ENCODE measurements at places on chromosomes 6 and 20. TPM values are rescaled to one million over a fixed set of nuclear protein-coding genes. Genes with fewer than 3 reads are reported as not detected.

CAGE1 gene
- 0.16 TPM for total RNA-seq

GCNT2 gene
- 6.9 TPM for total RNA-seq

TTK gene
- 40.9 TPM for total RNA-seq

RAET1L gene
- not detected for total RNA-seq

CST5 gene
- not detected for total RNA-seq

CCR6 gene
- 4.4 TPM for total RNA-seq

PHACTR1 gene
- 0.61 TPM for total RNA-seq

NOTCH4 gene
- total RNA-seq: 0.55 TPM

MMP24 gene
- total RNA-seq: not detected

EIF2S2 gene
- 94.7 TPM for total RNA-seq

TMEM74B gene
- 1.1 TPM for total RNA-seq

RIPOR2 gene
- 154 TPM for total RNA-seq

USP49 gene
- 6.2 TPM for total RNA-seq

IPCEF1 gene
- 24.4 TPM for total RNA-seq

DNA sequence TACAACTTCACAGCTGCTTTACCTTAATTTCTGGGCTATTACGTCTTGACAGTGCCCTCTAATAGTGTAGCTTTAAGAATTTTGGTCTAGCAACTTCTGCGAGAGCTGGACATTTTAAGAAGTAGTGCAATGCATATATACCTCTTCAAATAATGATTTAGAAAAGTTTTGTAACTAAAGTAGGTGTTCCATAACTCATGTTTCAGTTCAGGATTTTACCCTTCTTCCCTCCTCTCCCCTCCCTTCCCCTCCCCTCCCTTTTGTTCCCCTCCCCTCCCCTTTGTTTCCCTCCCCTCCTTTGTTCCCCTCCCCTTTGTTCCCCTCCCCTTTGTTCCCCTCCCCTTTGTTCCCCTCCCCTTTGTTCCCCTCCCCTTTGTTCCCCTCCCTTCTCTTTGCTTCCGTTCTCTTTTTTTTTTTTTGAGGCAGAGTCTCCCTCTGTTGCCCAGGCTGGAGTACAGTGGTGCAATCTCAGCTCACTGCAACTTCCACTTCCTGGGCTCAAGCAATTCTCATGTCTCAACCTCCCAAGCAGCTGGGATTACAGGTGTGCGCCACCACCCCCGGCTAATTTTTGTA lies 28.8 kb upstream of the TRAM2 start:
- H3K36me3 ChIP-seq: no peaks in the 10 kb centered on the region
- no peak overlapping the region for H3K4me3 ChIP-seq
- peaks cover 18% of the 10 kb centered on the region for H3K27me3 ChIP-seq

GRCh38 chr6:76881414-76881813 lies 581.9 kb downstream of the HTR1B start:
- DNase-seq: no peak
- H3K27ac ChIP-seq: no peak overlapping the region
- no peak overlapping the region for H3K4me3 ChIP-seq
- no peaks in the 10 kb centered on the region for H3K4me1 ChIP-seq

- no peak overlapping the region for H3K4me3 ChIP-seq
- DNase-seq: no peak
- no peak overlapping the region for H3K27ac ChIP-seq
- no peaks in the 10 kb centered on the region for H3K4me1 ChIP-seq
- no peaks in the 10 kb centered on the region for H3K27me3 ChIP-seq
- no peaks in the 10 kb centered on the region for H3K36me3 ChIP-seq
These were observed 73.2 kb upstream of the HCRTR2 start for GRCh38 chr6:55101157-55101556.

DNA sequence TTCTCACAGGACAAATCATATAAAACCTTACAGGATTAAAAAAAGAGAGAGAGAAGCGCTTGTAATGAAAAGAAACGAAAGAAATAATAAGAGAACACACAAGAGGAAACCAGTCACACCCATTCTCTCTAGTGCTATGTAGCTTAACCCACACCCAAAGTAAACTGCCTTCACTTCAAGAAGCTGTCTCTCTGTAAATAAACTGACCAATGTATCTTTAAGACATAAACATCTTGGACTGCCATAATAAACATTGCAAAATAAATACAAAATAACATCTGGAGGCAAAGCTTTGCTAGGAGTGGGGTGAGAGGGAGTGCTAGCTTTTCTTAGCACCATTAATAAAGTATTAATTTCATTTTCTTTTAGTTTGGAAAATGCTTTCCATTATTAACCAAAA lies 61.6 kb upstream of the RNF146 start:
- no peak overlapping the region for H3K4me3 ChIP-seq
- H3K27me3 ChIP-seq: peaks cover 17% of the 10 kb centered on the region
- H3K36me3 ChIP-seq: no peaks in the 10 kb centered on the region
- no peaks in the 10 kb centered on the region for H3K4me1 ChIP-seq
- no peak for DNase-seq

GRCh38 chr6:134183844-134184243 lies 131.4 kb upstream of the SLC2A12 start:
- H3K27me3 ChIP-seq: no peaks in the 10 kb centered on the region
- no peak overlapping the region for H3K27ac ChIP-seq
- H3K4me3 ChIP-seq: no peak overlapping the region
- no peak for DNase-seq
- peaks cover 23% of the 10 kb centered on the region for H3K4me1 ChIP-seq

DNA sequence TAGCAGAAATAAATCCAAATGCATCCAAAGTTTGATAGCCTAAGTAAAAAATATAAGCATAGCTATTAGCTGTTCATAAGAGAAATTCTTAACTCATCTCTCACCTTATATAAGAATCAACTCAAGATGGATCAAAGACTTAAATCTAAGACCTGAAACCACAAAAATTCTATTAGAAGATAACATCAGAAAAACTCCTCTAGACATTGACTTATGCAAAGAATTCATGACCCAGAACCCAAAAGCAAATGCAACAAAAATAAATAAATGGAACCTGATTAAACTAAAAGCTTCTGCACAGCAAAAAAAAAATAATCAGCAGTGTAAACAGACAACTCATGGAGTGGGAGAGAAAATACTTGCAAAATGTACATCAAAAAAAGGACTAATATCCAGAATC lies 184.3 kb downstream of the TFAP2A start:
- no peak for DNase-seq
- no peak overlapping the region for H3K4me3 ChIP-seq
- H3K4me1 ChIP-seq: no peaks in the 10 kb centered on the region

DNA sequence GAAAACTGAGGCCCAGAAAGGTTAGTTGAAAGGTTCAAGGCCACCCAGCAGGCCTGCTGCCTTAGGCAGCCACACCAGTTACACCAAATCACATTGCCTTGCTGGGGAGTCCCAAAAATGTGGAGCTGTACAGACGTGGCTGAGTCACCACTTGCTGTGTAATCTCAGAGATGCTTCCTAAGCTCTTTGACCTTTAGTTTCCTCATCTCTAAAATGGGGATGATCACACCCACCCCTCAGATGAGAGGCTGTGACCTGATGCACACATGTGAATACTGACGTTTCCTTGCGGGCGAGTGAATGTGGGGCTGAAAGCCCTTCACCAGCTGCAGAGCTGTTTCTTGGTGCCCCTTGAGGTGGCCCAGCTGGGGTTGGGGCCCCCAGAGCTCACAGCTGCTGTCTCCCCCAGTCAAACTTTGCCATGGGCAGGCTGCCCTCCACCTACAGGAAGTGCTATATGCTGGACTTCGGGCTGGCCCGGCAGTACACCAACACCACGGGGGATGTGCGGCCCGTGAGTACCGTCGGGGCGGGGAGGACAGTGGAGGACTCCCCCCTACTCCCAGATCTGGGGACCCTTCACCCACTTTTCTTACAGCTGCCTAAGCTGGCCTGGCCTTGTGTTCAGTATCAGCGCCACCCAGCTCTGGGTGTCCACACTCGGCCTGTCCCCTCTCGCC lies 11.0 kb downstream of the TTBK1 start:
- H3K27me3 ChIP-seq: peaks cover 28% of the 10 kb centered on the region
- DNase-seq: no peak
- H3K36me3 ChIP-seq: no peaks in the 10 kb centered on the region
- H3K4me3 ChIP-seq: no peak overlapping the region
- H3K27ac ChIP-seq: no peak overlapping the region
- H3K4me1 ChIP-seq: peaks cover 13% of the 10 kb centered on the region

DNA sequence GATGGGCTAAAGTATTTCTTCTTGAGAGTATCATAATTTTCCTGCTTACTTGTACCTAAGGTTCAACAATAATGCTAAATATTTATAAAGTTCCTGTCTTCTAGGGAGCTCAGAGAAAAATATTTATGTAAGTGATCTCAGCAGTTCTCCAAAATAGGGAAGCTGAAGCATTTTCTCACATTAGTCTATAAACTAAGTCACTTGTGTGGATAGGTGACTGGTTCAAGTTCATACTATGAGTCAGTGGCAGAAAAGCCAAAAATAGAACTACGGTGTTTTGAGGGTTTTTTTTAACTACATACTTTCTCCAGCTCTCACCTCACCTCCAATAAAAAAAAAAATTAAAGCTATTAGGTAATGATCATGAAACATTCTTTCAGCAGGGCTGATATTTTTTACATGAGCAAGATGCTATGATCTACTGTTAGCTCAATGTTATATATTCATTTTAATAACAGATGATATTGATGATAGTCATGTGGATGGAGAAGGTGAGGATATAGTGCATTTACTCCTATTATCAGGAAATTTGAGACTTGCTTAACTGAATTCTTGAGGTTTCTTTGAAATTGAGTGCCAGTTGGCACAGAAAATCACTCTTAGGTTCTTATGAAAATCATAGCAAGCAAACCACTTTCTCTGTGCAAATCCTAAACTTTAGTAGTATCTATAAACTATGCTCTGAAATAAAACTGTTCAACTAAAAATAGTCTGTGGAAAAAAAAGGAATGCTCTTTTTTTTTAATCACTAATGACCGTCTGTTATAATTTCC lies 4.1 kb upstream of the MOXD1 start:
- peaks cover 27% of the 10 kb centered on the region for H3K27me3 ChIP-seq
- peaks cover 7% of the 10 kb centered on the region for H3K4me1 ChIP-seq

GRCh38 chr20:36384022-36384619 lies 78.0 kb downstream of the DLGAP4 start:
- peak; percentile 71 for DNase-seq
- no peaks in the 10 kb centered on the region for H3K36me3 ChIP-seq
- no peak overlapping the region for H3K27ac ChIP-seq
- no peaks in the 10 kb centered on the region for H3K4me1 ChIP-seq
- no peak overlapping the region for H3K4me3 ChIP-seq

DNA sequence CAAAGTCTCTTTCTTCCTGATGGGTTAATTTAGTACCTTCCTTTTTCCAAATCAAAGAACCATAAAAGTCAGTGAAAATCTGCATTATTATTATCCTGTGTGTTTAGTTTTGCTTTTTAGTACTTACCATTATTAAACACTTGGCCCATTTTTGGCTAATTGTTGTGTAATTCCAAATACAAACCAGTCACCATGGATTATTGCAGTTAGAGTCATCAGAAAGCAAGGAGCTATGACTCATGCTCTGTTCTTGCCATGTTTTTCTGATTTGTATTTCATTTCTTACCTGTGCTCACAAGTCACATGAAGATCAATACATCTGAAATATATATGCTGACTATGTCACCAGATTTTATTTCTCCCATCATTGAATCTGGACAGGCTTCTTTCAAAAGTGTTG lies 31.3 kb downstream of the SLC22A3 start:
- H3K4me1 ChIP-seq: no peaks in the 10 kb centered on the region
- no peak for DNase-seq
- H3K27ac ChIP-seq: no peak overlapping the region
- no peaks in the 10 kb centered on the region for H3K36me3 ChIP-seq
- H3K27me3 ChIP-seq: peaks cover 9% of the 10 kb centered on the region

DNA sequence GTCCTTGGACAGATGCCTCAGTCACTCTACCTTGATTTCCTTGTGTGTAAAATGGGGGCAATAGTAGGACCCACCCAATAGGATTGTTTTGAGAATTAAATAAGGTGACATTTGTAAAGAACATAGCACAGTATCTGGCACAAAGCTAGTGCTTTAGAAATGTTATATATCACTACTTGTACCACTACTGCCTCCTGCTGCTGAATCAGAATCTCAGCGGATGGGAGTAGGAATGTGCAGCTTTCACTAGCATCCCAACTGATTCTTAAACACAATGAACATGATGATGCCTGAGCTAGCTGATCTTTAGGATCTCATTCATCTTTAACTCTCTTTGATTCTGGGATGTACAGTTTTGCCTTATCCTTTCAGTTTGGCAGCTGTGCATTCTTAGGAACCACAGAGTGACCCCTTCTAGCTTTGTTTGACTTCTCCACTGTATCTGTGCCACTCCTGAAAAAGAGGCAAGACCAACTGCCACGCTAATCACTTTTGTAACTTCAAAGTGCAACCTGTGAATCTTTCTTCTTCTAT lies 7.2 kb downstream of the PBOV1 start:
- no peaks in the 10 kb centered on the region for H3K4me1 ChIP-seq
- H3K36me3 ChIP-seq: no peaks in the 10 kb centered on the region
- no peak for DNase-seq
- H3K27me3 ChIP-seq: peaks cover 21% of the 10 kb centered on the region
- H3K27ac ChIP-seq: no peak overlapping the region

GRCh38 chr20:63951398-63952209 lies 4.6 kb downstream of the UCKL1 start:
- no peaks in the 10 kb centered on the region for H3K27me3 ChIP-seq
- no peak overlapping the region for H3K4me3 ChIP-seq
- no peak for DNase-seq
- H3K27ac ChIP-seq: no peak overlapping the region

- no peak for DNase-seq
- no peak overlapping the region for H3K4me3 ChIP-seq
- no peak overlapping the region for H3K27ac ChIP-seq
- H3K4me1 ChIP-seq: no peaks in the 10 kb centered on the region
- H3K27me3 ChIP-seq: no peaks in the 10 kb centered on the region
These were observed 115.4 kb downstream of the PFDN4 start for GRCh38 chr20:54323227-54323734.

DNA sequence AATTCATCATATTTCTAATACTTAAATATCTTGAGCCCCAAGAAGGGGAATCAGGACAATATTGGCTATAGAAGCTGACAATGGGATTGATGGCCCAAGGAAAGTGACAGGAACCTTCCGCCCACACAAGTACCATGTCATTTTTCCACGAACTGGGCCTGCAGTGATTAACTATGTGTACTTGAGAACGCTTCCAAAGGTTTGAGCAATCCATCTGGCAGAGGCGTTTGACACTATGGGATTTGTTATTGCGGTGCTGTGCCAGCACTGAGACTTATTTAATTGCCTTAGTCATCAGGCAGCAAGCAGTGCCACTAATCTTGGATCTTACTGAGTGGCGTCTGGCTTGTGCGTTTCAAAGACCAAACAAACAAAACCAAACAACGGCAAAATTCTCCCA lies 135.6 kb upstream of the UST start:
- no peak for DNase-seq
- H3K36me3 ChIP-seq: no peaks in the 10 kb centered on the region
- H3K4me3 ChIP-seq: no peak overlapping the region
- no peak overlapping the region for H3K27ac ChIP-seq
